ENCODE measurements at places on chromosomes 1 and 21. TPM values are rescaled to one million over a fixed set of nuclear protein-coding genes. Genes with fewer than 3 reads are reported as not detected.

The CD247 gene
- 0.54 TPM for total RNA-seq

The PRDM16 gene
- 14.2 TPM for total RNA-seq

The RPE65 gene
- not detected for total RNA-seq

The CACYBP gene
- total RNA-seq: 101 TPM

The SELL gene
- total RNA-seq: 0.89 TPM

The HEYL gene
- total RNA-seq: 16.9 TPM

The NES gene
- total RNA-seq: 103 TPM

The FAM3B gene
- total RNA-seq: not detected

The SIM2 gene
- total RNA-seq: not detected

The ERICH3 gene
- not detected for total RNA-seq

The FCGR1A gene
- total RNA-seq: 0.46 TPM

The MAGI3 gene
- 4.7 TPM for total RNA-seq

The ACTA1 gene
- total RNA-seq: 577 TPM

The OR6N1 gene
- not detected for total RNA-seq

The MYBPH gene
- total RNA-seq: not detected

The FLG2 gene
- not detected for total RNA-seq

The KIF14 gene
- 0.19 TPM for total RNA-seq

The LMO4 gene
- 42.0 TPM for total RNA-seq

The KPRP gene
- not detected for total RNA-seq

The NEXN gene
- 370 TPM for total RNA-seq
